ENCODE measurements at places on chromosomes 7 and 10.
A peak's percentile ranks its signal among the peaks of the same experiment; 100 is the strongest.

GRCh38 chr7:138563808-138564207 is 103.7 kb downstream of the TRIM24 start:
- no peak for DNase-seq

DNA sequence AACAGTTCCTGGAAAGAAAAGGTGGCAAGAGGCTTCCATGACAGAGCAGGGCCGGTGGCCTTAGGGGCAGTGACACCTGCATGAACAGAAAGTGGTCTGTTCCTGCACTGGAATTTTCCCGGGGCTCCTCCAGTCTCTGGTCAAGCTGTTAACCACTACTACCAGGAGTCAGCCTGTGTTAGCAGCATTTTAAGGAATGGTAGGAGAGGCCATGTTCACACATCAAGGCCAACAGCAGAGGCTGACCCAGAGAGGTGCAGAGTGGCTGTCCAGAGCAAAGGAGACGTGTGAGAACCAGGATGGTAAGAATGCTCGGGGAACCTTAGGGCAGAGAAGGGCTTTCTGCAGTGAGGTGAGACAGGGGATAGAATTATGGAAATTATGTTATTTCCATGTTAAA is 8.5 kb downstream of the H2BK1 start:
- DNase-seq: no peak

DNA sequence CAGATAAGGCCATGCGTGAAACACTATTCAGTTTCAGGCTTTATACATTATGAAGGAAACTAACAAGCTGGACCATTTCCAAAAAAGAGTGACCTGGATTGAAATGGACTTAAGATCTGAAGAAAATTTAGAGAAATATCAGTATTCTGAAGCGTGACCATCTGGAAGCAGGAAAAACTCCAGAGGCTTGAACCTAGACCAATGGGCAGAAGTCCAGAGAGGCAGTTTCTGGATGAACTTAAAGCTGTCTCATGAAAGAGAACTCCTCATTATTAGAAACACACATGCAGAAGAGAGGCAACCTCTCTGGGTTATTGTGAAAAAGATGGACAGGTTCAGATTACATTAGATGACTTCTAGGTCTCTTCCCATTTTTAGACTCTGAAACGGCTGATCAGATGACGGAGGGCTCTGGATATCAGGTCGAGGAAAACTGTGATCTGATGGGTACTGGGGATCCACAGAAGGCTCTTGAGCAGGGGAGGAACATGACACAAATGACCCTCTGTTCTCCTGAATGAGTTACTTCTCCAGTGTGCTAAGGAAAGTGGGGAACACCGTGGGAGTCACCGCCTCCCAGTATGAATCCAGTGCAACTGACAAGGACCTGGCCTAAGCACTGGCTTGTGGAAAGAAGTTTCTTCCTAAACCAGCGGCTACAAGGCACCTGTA is 116.5 kb downstream of the SPDYE5 start:
- no peak for DNase-seq

DNA sequence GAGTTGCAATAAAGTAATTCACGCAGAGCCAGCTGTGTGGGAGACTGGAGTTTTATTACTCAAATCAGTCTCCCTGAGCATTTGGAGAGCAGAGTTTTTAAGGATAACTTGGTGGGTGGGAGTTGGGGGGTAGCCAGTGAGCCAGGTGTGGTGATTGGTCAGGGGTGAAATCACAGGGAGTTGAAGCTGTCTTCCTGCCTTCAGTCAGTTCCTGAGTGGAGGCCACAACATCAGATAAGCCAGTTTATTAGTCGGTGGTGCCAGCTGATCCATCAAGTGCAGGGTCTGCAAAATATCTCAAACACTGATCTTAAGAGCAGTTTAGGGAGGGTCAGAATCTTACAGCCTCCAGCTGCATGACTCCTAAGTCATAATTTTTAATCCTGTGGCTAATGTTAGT is 3.3 kb upstream of the CYP51A1 start:
- DNase-seq: no peak

DNA sequence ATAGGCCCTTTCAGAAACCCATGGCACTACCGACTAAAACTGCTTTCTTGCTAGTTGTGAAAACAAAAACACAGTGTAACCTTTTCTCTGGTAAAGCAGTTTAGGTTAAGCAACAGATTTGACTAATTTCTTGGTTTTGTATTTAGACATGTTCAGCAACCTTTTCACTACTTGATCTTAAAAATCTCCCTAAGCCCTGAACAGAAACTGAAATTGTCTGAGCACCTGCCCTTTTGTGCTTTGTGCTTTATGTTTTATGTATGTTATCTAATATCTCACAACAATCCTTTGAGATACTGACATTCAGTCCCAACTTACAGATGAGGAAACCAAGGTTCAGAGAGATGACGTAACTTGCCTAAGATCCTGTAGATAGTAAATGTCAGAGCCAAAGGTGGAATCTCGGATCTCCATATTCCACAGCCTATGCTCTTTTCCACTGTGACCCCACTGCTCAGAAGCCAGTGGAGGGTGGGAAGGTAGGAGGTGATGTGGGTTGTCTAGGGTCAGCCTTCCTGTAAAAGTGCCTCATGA is 146.6 kb downstream of the LCOR start:
- DNase-seq: peak; percentile 60

DNA sequence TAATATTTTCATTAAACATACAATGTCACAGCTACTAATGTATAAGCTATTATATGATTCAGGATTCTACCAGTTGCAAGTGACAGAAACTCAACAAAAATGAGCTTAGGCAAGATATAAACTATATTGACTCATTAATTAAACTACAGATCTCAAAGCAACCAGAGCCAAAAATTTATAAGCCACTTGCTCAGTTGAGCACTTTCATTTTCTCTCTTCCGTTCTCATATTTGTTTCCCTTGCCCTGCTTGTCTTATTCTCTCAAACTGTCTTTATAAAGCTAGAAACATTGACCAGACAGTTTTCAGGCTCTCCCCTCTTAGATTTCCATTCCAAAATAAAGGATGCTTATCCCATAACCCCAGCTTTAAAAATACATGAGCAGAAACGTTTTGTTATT is 60.2 kb upstream of the DGKB start:
- DNase-seq: no peak

- DNase-seq: no peak
Observed at GRCh38 chr7:139294951-139295575, 46.1 kb upstream of the FMC1 start.

GRCh38 chr7:93040355-93040754 is 77.4 kb downstream of the SAMD9 start:
- DNase-seq: no peak

DNA sequence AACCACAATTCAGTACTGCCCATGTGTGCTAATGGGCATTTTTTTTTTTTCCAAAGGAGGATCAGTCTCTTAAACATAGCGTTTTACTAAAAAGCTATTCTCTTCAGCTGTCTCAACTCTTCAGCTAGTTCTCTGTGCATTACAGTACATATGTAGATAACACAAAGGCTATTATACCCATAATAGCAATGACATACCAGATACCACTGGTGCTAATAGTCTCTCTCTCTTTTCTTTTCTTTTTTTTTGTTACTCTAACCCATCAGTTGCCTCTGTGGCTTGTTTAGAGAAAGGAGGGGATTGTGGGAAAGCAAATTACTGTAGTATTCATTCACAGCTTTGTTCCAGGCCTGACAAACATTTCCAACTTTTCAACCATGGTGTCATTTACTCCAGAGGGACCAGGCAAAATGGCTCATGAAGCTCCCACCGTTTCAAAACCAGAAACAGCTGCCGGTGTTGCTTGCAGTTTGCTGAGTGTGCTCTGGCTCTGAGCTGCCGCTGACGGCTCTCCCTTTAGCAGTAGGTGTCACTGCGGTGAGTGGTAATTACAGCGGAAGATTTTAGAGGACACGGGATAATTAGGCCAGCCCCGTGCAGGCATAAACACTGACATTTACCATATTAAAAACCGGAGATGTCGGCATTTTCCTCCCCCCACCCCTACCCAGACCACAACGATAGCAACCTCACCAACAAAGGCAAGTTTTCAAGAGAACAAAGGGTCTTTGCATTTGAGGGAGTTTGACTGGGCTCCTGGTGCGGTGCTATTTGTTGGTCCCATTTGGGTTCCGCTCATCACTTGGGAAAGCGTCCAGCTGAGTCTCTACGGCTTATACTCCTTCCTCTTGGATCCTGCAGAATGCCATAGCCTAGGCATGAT is 1005.5 kb downstream of the KCNMA1 start:
- no peak for DNase-seq

- DNase-seq: no peak
Observed at GRCh38 chr7:151755131-151755801, 121.6 kb downstream of the PRKAG2 start.

DNA sequence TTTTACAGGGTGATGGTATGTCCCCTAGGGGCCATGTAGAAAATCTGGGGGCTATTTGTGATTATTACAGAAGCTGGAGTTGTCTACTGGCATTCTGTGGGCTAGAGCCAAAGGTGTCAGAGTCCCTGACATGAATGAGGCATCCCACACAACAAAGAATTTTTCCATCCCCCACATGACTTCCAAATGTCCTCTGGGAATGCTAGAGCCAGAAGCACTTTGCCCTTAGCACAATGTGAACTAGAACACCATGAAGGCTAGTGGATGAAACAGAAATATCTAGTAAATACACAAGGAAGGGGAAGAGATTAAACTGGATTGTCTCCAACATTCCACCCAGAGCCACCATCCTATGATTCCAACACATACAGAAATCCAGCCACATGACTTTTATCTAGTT is 46.9 kb downstream of the FAM13C start:
- DNase-seq: no peak

GRCh38 chr7:2157473-2158279 is 75.1 kb downstream of the MAD1L1 start:
- DNase-seq: no peak

DNA sequence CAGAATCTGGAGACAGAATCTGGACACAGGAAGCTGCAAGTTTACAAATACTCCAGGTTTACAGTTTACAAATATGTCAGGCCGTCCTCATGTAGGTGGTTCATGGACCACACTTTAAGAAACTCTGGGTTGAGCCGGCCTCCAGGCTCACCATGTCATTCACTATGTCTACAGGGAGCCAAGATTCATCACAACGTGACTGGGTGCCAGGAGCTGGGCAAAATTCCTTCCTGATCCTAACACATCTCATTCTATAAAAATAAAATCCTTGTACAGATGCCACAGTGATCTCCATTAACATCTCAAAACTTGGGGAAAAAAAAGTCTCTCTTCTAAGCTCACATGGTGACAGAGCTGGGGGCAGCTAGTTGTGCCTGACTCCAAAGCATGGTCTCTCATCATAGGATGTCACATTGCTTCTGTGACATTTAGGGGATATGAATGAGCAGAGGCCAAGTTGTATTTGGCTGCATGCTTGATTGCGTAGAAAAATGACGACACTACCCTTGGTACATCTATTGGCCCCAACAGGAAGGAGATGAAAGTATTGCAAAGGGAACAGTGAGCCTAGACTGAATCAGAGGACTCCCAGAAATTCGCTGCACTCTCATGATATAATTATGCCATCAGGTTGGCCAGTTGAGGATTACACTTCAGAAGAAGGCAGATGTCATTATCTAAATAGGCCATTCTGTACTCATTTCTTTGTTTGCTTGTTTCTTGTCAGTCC is 35.9 kb downstream of the MTURN start:
- no peak for DNase-seq

DNA sequence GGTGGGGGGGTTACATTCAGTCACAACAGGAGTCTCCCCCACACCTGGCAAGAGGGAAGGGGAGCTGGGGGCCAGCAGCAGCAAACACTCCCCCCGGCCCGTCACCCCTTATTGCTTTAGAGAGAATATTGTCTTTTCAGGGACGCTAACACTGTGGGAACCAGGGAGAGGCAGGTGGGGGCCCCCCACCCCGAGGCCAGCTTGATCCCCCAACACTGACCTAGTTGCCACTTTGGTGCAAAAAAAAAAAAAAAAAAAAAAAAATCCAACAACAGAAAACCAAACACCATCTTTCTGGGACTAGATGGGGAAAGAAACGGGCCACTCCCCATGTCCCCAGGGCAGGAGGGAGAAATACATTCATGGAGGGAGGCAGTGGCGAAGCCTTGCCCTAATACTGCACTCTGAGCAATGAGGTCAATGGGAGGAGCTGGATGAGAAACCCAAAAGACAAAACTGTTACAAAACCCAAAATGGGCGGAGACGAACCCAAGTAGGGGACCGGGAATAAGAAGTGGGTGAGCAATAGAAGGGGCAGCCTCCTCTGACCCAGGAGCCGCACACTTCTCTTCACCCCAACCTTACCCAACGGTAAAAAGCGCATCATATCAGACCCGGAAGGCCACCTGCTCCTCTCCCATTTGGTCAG is 6.5 kb downstream of the GNB2 start:
- DNase-seq: peak; percentile 20

GRCh38 chr7:101494602-101495329 is 132.1 kb downstream of the COL26A1 start:
- no peak for DNase-seq

- DNase-seq: no peak
Observed at GRCh38 chr7:101681170-101682007, 52.3 kb upstream of the MYL10 start.

- no peak for DNase-seq
Observed at GRCh38 chr7:101882595-101883564, 65.5 kb downstream of the CUX1 start.

DNA sequence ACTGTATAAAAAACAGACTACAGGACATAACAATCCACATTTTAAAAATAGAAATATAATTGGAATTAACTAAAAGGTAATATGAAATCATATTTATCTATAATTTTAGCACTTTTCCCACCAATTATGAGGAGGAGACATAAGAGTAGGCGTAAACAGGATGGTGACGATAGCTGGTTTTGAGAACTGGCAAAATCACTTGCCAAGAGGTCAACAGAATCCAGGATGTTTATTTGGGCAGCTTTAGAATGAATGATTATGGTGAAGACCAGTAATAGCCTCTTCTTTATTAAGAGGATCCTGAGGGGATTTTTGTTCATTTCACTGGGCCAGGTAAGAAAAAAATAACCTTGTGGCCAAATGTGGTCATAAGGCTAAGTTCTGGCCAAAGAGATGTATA is 67.2 kb downstream of the TPK1 start:
- DNase-seq: no peak

DNA sequence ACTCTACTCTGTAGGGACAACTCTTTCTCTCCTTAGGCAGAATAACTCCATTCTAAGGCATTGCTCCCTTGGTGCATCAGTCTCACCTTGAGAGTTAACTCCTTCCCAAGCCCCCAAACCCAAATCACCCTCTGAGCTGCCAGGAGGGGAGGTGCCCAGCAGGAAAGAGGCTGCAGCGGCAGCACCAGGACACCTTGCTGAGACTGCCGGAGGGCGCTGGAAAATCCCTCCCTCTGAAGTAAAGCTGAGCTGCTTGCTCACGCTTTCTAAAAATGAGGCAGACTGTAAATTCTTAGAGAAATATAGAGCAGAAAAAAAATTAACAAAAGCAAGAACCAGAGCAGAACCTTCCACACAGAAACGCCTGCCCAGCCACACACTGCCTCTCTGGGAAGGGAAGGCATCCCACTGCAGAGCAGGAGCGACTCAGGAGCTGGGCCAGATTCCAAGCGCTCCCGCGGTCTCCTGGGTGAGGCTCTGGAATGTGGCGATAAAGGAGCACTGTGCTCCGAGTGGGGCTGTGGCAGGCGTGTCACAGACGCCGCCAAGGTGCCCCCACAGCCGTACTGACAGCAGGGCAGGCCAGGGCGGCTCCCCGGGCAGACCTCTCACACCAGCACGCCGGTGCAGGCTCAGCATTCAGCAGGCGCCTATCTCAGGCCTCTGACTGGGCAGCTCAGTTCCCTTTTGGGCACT is 202.1 kb downstream of the TNS3 start:
- no peak for DNase-seq
